ENCODE measurements at places on chromosomes 16 and 17. TPM values are rescaled to one million over a fixed set of nuclear protein-coding genes. Genes with fewer than 3 reads are reported as not detected.

The TEPSIN gene
- total RNA-seq: 21.7 TPM

The ZP2 gene
- total RNA-seq: not detected

The MON1B gene
- 24.7 TPM for total RNA-seq

The FAM20A gene
- 8.1 TPM for total RNA-seq

The MPP2 gene
- total RNA-seq: 3.4 TPM

The MMP2 gene
- total RNA-seq: 1,404 TPM

The SHMT1 gene
- total RNA-seq: 11.7 TPM

The C16orf92 gene
- not detected for total RNA-seq

The GLP2R gene
- not detected for total RNA-seq

The ZSCAN10 gene
- total RNA-seq: not detected

The HOXB13 gene
- not detected for total RNA-seq

The CCL17 gene
- total RNA-seq: not detected

The KCNH4 gene
- under 0.01 TPM for total RNA-seq

The CD300LG gene
- total RNA-seq: not detected

The CEP295NL gene
- total RNA-seq: 6.2 TPM

The TP53TG3F gene
- total RNA-seq: not detected

The NPIPB6 gene
- total RNA-seq: not detected

The MYO15A gene
- total RNA-seq: 0.97 TPM

The C16orf46 gene
- 0.73 TPM for total RNA-seq

The MT1F gene
- total RNA-seq: 0.16 TPM

The CPNE7 gene
- total RNA-seq: 3.2 TPM

The NXPH3 gene
- total RNA-seq: 0.49 TPM

The NPIPB2 gene
- 3.6 TPM for total RNA-seq

All from hair follicle dermal papilla cell (primary cell).